ENCODE measurements at places on chromosomes 7 and 10.

DNA sequence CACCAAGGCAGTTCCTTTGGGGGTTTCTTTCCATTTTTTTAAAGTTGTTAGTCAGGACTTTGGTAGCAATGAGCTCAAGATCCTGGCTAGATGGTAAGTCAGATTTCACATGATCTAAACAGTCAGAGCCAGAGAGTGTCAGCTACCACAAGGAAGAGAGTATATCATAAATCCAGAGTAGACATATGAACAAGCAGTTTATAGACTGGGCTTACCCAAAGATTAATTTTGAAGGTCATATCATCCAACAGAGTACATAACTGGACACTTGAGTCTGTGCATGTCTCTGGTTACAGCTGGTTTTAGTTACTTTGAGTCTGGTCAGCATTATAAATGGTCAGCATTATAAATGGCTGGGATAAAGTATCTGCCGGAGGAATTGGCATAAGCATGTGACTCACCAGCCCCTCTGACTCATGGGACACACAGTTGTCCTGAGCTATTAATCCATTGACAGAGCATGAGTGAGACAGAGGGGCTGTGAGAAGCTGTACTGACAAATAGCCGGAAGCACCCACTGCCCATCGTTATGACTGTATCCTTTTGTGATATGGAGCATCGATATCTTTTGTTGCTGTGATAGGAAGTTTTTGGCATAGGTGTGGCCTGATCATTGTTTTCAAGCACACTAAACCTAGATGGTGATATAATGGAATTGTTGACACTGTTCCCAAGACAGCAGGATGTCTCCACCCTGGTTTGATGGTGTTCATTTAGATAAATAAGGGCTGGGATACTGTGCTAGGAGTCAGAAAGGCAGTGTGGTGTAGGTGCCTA, 19.3 kb downstream of the PPP1R3C start:
- DNase-seq, result no peak

DNA sequence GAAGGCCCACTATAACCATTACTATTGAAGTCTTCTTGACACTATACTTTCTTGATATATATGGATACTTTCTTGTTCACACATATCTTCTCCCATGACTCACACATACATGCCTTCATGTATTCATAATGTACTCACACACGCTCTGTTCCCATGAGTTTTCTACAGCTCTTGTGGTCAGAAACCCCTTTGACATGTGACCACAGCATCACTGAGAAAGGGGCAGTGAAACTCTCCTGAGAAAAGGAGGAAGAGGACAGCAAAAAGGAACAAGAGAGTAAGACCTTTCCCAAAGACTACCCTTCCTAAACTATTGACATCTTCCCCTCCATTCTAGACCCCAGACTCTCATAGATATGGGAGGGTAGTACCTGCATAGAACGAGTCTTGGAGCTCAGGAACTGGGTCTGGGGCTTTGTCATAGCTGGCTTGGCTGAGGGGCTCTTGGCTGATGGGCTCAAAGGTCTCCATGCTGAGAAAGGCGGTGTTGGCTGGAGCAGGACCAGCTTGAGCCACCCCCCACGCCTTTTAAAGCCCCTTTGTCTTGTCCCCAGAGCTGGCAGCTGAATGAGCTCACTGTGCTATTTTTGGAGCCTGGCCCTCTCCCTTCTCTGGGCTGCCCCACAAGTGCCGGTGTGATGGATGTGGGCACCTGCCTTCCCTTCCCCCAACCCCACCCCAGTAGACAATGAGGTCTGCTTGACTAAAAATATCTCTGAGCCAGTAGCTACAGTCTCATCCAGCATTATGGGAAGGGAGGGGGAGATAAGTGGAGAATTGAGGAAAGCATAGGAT, 5.1 kb downstream of the SYNPO2L start:
- no peak for DNase-seq

DNA sequence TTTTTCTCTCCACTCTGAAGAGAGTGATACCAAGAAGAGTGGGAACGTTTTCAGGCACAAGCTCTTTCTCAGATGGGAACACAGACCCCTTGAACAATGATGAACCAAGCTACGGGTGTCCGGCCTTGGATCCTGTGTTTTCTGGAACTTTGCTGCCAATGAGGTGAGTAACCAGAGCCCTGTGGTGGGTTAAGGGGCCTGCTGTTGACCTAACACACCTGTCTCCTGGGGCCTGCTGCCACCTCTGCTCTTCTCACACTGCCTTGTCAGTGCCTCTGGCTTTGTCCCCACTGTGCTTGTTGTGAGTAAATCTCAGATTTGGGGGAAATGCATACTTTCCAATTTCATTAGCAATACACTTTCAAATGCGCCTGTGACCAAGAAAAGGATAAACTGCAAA, 1.4 kb upstream of the PKD1L1 start:
- DNase-seq, result no peak

GRCh38 chr7:26101361-26102151, 50.4 kb upstream of the NFE2L3 start:
- no peak for DNase-seq

- no peak for DNase-seq
Measured at GRCh38 chr7:35848725-35849124, 47.9 kb downstream of the SEPTIN7 start.

DNA sequence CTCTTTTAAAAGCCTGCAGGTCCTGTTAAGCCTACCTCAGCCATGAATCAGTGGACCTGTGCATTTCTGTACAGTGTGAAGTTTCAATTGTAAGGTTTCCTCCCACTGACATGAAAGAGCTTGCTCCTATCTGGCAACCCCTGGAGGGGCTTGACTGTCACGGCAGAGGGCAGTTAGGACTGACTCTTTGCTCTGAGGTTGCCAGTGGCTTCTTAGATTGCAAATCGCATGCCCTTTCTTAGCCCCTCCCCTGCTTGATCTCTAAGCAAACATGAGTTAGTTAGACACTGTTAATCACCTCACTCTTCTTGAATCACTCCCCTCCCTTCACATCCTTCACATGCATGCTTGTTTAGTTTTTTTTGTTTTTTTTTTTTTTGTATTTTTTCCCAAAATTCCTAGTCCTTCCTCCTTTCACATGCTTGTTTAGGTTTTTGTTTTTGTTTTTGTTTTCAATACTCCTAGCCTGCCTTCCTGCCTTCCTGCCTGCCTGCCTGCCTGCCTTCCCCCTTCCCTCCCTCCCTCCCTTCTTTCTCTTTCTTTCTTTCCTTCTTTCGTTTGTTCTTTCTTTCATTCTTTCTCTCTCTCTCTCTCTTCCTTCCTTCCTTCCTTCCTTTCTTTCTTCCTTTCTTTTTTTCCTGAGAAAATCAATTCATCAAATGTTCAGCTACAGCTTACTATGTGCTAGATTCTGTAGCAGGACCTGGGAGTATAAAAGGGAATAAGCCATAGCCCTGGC, 6.0 kb upstream of the HIPK2 start:
- no peak for DNase-seq

GRCh38 chr7:3520206-3520605, 219.2 kb downstream of the SDK1 start:
- no peak for DNase-seq

DNA sequence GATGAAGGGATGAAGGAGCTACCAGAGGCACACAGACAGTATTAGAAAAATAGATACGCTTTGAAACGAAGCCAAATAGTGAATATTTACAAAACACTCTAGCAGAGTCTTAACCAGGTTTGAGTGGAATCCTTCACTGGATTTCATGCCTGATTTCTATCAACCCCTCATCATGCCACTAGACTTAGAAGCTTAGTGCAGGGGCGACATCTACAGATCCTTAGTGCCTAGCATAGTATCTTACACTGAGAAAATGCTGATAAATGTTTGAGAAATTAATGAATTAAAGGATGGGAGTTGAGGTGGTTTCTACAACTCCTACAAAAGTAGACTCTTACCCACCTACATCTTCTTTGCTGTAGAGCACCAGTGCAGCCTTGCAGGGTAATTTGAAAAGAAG, 54.7 kb upstream of the CCNJ start:
- DNase-seq, result no peak

GRCh38 chr7:154942691-154943090, 60.2 kb downstream of the PAXIP1 start:
- DNase-seq, result no peak

GRCh38 chr10:105243381-105243780, 602.3 kb downstream of the SORCS3 start:
- no peak for DNase-seq

DNA sequence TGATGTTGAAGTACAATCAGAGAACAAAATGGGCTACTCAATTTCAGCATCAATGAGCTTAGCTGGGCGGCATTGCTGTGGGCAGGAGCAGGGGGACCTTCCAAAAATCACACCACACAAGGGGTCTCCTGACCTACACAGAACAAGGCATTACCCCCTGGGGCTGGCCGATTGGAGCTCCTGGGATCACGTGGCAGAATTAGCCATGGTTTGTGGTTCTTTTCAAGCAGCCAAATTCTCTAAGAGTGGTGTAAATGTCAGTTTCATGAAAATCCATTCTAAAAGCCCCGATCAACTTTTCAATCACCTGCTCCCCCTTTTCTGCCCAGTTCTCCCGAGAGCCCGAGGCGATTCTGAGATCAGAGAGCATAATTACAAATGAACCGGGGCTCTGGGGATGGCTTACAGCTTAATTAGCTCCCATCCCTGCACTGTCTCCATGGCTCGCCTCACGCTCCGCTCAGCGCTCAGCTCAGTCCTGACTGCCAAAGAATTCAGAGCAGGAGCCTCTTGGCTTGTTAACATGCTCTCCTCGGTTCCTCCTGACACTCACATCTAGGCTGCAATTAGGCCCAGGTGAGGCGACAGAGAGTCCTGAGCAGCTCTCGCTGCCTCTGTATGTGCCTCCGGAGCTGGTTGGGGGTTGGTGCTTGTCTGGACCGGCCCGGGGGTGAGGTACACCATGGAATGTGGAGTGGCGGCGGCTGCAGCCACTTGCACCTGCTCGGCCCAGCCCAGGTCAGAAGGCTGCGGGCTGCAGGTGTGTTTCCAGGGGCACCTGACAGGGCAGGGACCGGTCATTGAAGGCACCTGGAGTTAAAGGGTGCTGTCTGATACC, 111.8 kb downstream of the WDR11 start:
- DNase-seq, result no peak
